ENCODE measurements at places on chromosomes 7 and 10. TPM values are rescaled to one million over a fixed set of nuclear protein-coding genes. Genes with fewer than 3 reads are reported as not detected.

The HTR5A gene
- total RNA-seq = not detected

The MRPS17 gene
- total RNA-seq = 22.9 TPM

The CCDC201 gene
- total RNA-seq = not detected

The MYL10 gene
- not detected for total RNA-seq

The NUTM2B gene
- total RNA-seq = 0.03 TPM

The FAM131B gene
- total RNA-seq = 0.41 TPM

The SKAP2 gene
- 16.4 TPM for total RNA-seq

The RBM33 gene
- total RNA-seq = 27.2 TPM

The PAOX gene
- 9.9 TPM for total RNA-seq

The EGR2 gene
- total RNA-seq = not detected

The OPALIN gene
- total RNA-seq = not detected

The GBX1 gene
- total RNA-seq = not detected

The EIF5AL1 gene
- total RNA-seq = 0.58 TPM

The BEND7 gene
- total RNA-seq = 3.1 TPM

The SPDYE1 gene
- not detected for total RNA-seq

The CEP55 gene
- total RNA-seq = 198 TPM

The SLC13A1 gene
- 0.09 TPM for total RNA-seq

The ZNF212 gene
- 3.7 TPM for total RNA-seq

The MET gene
- 8.3 TPM for total RNA-seq

The COX19 gene
- 9.6 TPM for total RNA-seq

The GRID1 gene
- total RNA-seq = not detected

The EPHA1 gene
- not detected for total RNA-seq

The FGL2 gene
- total RNA-seq = not detected

The PRRT4 gene
- total RNA-seq = not detected

The ZNF316 gene
- total RNA-seq = 13.8 TPM

The VENTX gene
- not detected for total RNA-seq

The SIRT1 gene
- 28.7 TPM for total RNA-seq

The CTTNBP2 gene
- not detected for total RNA-seq

The LRRC18 gene
- total RNA-seq = not detected

The SFR1 gene
- total RNA-seq = 15.1 TPM

The NFKB2 gene
- total RNA-seq = 28.8 TPM

The COL1A2 gene
- total RNA-seq = 4,473 TPM

The FRG2B gene
- not detected for total RNA-seq

The GIMAP1 gene
- not detected for total RNA-seq

The FAM13C gene
- total RNA-seq = 0.03 TPM

The CALML3 gene
- not detected for total RNA-seq

The PKD1L1 gene
- total RNA-seq = 0.19 TPM

The GDF10 gene
- total RNA-seq = not detected

The PODXL gene
- 5.5 TPM for total RNA-seq

The SYT15 gene
- total RNA-seq = 5.2 TPM

The EGFR gene
- 28.9 TPM for total RNA-seq

The WDR11 gene
- 52.8 TPM for total RNA-seq

The NPC1L1 gene
- total RNA-seq = not detected

The SORCS1 gene
- total RNA-seq = not detected

The SLIT1 gene
- total RNA-seq = not detected

The CARD11 gene
- 0.50 TPM for total RNA-seq

The COL13A1 gene
- total RNA-seq = 74.8 TPM

The ATG9B gene
- total RNA-seq = not detected

The COL17A1 gene
- total RNA-seq = not detected

The PHKG1 gene
- 0.21 TPM for total RNA-seq

The WIPF3 gene
- not detected for total RNA-seq

The SCIN gene
- 0.37 TPM for total RNA-seq

The IFIT1 gene
- 1.8 TPM for total RNA-seq

The XRCC2 gene
- 6.8 TPM for total RNA-seq

The ZNF735 gene
- total RNA-seq = not detected

The KLF14 gene
- not detected for total RNA-seq

The KIF5B gene
- 294 TPM for total RNA-seq

The CC2D2B gene
- total RNA-seq = not detected

The ADAM8 gene
- not detected for total RNA-seq

Data from SJSA1 (cell line).